IPS-NIHi11 (cell line): ENCODE measurements at places on chromosomes 13 and 19.

- DNase-seq = no peak
These were observed 3.2 kb upstream of the TRIM13 start for GRCh38 chr13:49993666-49994065.

GRCh38 chr19:14473978-14474578 lies 1.1 kb downstream of the PTGER1 start:
- no peak for DNase-seq

DNA sequence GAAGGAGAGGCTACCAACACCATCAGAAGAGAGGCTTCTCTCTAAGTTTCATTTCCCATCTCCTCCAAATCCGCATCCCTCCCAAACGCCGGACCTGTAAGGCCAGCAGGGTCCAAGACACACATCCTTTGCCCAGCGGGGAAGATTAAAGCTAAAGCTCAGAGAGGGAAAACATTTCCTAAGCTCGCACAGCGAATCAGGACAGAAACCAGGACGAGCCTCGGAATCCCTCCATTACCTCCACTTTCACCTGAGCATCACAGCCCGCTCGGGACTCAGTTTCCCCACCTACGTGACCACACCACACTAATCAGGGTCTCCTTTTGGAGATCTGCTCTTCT lies 711 bp upstream of the FOSB start:
- DNase-seq = peak; percentile 7

- DNase-seq = no peak
These were observed 5.0 kb downstream of the PRSS57 start for GRCh38 chr19:690203-690602.

GRCh38 chr13:91305652-91306051 lies 41.8 kb upstream of the MIR17HG start:
- DNase-seq = no peak

DNA sequence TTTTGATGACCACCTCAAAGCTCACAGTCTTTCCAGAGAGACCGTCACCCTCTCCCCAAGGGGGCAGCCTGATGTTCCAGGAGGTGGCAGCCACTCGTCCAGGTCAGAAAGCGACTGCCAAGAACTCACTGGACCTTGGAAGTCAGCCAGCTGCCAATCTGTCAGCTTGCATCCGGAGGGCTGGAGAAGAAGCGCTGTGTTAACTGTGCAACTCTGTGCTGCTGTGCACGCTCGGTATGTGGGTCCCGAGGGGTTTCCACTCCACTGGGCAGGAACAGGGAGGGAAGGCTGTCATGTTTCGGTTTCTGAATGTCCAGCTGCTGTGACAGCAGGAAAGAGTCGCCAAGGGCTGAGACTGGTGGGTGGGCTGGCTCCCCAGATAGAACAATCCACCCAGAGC lies 89.2 kb downstream of the CACNA1A start:
- no peak for DNase-seq

GRCh38 chr19:3423183-3423829 lies 56.9 kb downstream of the NFIC start:
- no peak for DNase-seq

- DNase-seq = peak; percentile 41
These were observed 515 bp downstream of the UFM1 start for GRCh38 chr13:38350114-38350617.

GRCh38 chr13:109781384-109782065 lies 4.9 kb downstream of the IRS2 start:
- no peak for DNase-seq

- DNase-seq = peak; percentile 49
These were observed 2.0 kb downstream of the FARP1 start for GRCh38 chr13:98144801-98145350.

- DNase-seq = peak; percentile 95
These were observed at the start of gene KLC3 for GRCh38 chr19:45340232-45340898. Gene KLC3, plus strand, starts transcription at chr19:45340750. Its CDS starts 4,792 bp downstream, at chr19:45345542.

- DNase-seq = no peak
These were observed 36.7 kb upstream of the USPL1 start for GRCh38 chr13:30580852-30581502.

DNA sequence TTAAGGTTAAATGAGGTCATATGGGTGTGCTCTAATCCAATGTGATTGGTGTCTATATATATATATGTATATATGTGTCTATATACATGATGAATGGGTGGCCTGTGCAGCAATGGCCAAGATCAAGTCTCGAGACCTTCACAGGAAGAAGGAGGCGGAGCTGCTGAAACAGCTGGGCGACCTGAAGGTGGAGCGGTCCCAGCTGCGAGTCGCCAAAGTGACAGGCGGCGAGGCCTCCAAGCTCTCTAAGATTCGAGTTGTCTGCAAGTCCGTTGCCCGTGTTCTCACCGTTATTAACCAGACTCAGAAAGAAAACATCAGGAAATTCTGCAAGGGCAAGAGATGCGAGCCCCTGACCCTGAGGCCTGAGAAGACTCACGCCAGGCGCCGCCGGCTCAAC lies 109.8 kb downstream of the EFNB2 start:
- no peak for DNase-seq

- DNase-seq = no peak
These were observed 140.9 kb downstream of the KCNRG start for GRCh38 chr13:50156140-50156539.

DNA sequence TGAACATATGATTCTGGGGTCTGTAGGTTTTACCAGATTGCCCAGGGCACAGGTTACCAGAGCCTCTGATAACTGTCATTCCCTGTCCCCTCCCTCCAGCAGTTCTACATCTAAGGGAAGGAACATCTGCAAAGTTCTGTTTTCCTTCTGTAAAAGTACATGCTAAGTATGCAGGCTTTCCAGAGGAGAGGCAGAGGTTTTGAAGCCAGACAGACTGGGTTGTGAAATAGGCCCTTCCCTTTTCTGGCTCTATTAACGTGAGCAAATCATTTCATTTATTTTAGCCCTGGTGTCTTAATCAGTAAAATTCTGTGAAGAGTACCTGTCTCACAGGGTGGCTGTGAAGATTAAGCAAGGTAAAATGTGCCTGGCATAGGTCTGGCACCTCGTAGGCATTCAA lies 66.1 kb upstream of the C1QTNF9 start:
- no peak for DNase-seq

GRCh38 chr19:35088131-35088913 lies 27.3 kb upstream of the FXYD3 start:
- DNase-seq = peak; percentile 9
